ENCODE measurements at places on chromosomes 5 and 9.
A peak's percentile ranks its signal among the peaks of the same experiment; 100 is the strongest.

DNA sequence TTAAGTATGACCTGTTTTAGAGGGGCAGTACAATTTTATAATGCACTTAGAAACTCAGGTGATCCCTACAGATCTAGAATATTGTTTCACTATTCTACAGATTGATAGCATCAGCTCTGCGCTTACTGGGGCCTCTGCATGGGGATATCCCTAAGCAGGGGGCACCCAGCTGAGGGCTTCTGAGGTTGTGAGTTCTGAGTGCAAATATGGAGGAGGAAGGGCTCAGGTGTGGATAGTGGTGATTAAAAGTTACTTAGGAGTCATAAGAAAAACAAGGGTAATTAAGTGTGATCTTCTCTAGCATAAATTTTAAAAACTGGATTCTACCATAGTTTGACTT lies 274.4 kb downstream of the EFNA5 start:
- no peak for DNase-seq

- DNase-seq: no peak
These were observed 76.9 kb upstream of the IL17B start for GRCh38 chr5:149455889-149456409.

DNA sequence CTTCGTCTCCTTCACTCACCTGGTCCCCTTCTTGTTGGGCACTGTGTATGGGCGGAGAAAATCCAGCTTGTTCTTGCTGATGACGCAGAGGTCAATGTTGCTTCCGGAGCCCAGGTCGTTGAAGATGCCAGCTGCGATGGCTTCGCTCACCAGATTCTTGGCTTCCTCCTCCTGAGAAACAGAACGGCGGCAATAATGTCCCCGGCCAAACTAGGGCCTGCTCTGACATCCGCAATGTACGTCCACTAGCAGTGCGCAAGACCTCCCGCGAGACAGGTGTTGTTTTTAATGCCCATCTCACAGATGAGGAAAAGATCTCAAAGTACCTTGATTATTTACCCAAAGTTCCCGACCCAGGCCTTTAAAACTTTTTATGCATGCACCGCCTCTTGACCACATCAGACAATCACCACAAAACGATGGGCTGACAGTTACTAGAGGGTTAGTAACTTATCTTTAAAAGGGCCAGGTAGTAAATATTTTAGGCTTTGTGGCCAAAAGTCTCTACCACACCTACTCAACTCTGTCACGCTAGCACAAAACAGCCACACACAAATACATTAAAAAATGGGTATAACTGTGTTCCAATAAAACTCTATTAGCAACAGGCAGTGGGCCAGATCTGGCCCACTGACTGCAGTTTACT lies 58.4 kb downstream of the PSMB7 start:
- DNase-seq: no peak

GRCh38 chr5:59893429-59894227 lies at the start of gene PDE4D:
Gene PDE4D (minus strand): TSS chr5:59893726.
- DNase-seq: no peak

GRCh38 chr9:14111696-14112095 lies 202.2 kb downstream of the NFIB start:
- no peak for DNase-seq

DNA sequence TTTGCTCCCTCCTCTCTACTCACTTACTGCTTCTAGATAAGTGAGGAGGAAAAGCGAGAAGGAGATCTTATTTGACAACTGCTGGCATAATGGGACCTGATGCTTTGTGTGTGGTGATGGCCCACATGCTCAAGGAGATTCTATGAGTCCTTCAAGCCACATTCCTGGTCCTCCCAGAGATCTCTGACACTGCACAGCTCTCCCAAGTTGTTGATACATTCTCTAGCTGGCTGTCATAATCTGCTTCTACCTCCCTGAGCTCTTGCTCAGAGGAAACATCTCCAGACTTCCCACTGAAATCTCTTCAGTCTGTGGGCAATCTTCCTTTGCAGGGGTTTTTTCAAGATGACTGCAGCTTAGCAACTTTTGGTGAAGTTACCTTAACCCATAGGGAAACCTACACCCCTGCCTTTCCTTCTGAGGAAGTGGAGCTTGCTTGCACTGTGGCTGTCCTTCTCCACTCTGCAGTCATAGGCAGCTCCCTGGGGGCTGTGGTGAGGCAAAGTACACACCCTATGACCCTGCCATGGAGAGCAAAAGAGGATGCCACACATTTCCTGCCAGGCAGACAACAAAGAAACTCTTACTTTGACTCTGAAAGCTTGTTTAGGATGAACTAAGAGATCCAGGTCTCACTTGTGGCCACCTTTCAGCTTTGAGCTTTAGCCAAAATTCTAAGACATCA lies 163.8 kb downstream of the TMEM38B start:
- no peak for DNase-seq

- DNase-seq: no peak
These were observed 412.5 kb upstream of the POU5F2 start for GRCh38 chr5:94153736-94154450.

- no peak for DNase-seq
These were observed 486.8 kb downstream of the PSAT1 start for GRCh38 chr9:78783743-78784142.

DNA sequence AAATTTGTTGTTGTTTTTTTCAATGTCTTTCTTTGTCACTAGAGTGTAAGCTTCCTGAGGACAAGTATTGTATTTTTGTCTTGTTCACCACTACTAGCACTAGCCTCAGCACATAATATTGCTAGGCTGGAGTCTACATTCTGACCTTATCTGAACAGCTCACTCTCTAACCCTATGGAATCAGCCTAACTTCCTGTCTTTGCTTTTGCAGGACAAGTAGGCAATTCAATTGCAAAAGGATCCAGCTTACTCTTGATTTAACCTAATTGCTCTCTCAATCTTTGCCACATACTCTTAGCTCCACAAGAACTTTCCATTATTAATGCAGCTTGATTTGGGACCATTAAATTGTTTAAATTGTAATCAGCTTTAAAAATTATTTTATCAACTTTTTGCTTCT lies 308.5 kb downstream of the MAN2A1 start:
- no peak for DNase-seq

DNA sequence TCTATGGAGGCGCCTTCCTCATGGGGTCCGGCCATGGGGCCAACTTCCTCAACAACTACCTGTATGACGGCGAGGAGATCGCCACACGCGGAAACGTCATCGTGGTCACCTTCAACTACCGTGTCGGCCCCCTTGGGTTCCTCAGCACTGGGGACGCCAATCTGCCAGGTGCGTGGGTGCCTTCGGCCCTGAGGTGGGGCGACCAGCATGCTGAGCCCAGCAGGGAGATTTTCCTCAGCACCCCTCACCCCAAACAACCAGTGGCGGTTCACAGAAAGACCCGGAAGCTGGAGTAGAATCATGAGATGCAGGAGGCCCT lies 3.2 kb downstream of the CEL start:
- no peak for DNase-seq

DNA sequence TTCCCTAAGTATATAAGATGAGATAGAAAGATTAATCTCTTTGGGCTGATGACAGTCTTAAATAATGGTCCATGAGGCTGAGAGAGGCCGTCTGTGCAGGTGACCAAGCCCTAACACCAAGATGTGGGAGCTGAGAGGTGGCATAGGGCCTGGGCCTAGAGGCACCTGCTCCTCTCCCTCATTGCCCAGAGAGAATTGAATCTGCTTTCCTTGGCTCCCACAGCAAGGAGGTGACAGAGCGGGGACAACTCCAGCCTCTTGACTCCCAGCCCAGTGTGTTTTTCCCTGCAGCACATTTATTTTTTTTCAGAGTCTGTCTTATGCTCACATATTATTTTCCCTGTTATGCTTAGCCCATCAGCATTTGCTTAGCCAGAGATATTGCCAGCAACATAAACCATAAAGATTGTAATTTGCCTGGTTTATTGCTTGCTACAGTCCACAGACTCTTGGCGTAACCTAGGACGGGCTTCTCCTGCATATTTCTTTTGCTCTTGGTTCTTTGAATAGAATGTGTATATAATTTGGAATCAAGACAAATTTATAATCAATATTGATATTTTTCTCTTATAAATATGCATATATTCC lies 105.6 kb downstream of the NTRK2 start:
- no peak for DNase-seq

GRCh38 chr5:76732405-76733048 lies 16.6 kb downstream of the F2R start:
- no peak for DNase-seq

- DNase-seq: no peak
These were observed 32.9 kb downstream of the STXBP1 start for GRCh38 chr9:127644943-127645342.

GRCh38 chr9:124723352-124723751 lies 47.8 kb downstream of the NR6A1 start:
- DNase-seq: no peak

DNA sequence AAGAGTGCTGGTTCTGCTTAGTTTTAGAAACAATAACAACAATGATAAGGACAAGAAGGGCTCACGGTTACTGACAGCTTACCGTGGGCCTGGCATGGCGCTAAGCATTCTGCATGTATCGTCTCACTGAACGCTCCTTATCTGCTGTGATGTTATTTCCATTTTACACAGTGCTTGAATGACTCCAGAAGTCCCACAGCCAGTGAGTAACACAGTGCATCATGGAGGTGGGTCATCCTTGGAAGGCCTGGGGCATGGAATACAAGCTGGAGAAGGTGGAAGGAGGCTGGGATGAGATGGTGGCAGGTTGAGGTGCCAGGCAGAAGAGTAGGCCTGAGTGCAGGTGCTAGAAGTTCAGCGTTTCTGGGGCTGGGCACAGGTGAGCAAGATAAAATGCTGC lies 36.5 kb upstream of the FAT2 start:
- DNase-seq: no peak

DNA sequence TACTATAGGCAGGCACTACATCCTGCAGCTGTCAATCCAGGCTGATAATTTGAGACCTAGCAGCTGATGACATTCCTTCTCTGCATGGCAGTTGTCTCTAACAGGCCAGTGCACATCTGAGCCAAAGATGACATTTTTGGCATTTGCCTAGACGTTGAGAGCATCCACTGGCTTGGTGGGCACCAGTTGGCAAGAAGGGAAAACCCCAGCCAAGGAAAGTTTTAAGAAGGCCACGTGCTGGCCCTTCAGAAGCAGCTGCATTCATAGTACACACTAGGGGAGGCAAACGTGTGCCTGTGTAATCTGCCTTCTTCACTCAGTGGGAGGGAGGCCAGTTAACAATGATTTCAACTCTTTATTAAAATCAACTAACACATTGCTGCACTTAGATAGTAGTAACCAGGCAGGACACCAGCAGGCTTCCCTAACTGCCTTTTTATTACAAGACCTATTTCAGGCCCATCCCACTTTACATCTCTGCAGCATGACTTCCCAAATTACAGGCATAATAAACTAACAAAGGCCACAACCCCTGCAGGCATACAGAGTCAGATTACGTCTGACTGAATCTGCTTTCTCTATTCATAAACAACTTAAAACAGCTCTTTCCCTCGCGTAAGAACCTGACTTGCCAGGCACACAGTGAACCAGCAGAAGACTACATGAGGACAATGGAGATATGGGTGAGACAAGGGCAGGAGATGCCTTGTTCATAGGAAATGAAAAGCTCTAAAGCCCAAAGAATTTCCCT lies 576.3 kb downstream of the PDE4D start:
- DNase-seq: no peak

GRCh38 chr9:93451849-93452709 lies 594 bp downstream of the FAM120A start:
- DNase-seq: peak; percentile 15

DNA sequence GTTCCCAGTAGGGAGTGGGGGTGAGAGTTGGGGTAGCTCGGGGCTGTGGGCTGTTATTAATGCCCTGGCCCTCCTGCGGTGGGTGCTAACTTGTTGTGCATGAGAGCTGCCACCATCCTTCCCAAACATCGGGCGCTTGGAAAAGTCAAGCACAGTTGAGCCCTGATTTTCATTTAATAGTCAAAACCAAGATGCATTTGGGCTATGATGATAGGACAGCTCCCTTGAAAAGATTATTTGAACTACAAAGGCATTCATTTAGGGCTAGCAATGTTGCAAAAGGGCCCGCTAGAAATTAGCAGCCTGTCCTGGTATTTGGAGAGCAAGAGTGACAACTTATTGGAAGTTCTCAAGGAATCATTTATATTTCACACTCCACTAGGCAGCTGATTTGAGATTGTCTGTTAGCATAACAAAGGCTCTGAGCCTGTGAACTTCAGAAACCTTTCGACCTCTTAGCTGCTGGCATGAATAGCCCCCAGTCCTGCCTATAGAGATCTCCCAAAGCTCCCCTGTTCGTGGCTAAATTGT lies 128.2 kb upstream of the TMEM161B start:
- no peak for DNase-seq

DNA sequence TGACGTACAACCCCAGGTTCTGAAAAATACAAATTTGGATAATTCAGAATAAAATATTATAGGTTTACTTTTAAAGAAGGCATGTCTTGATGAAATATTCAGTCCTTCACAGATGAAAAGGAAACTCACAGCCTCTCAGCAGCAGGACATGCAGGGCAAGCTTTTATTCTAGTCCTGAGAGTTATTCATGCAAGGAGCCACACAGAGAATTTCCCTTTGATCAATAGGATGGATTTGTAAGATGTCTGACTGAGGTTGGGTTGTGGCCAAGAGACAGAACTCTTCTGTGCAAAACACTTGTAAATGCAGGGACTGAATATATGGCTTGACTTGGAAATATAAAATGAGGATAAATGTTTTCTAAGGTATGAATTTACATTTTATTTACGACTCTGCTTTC lies 48.8 kb upstream of the TBCA start:
- no peak for DNase-seq

- no peak for DNase-seq
These were observed 29.1 kb downstream of the DAP start for GRCh38 chr5:10731913-10732312.

- DNase-seq: no peak
These were observed 964 bp downstream of the HTR4 start for GRCh38 chr5:148653291-148653835.

GRCh38 chr5:7395432-7395946 lies 449 bp upstream of the ADCY2 start:
- no peak for DNase-seq

- peak; percentile 54 for DNase-seq
These were observed 861 bp downstream of the UBQLN1 start for GRCh38 chr9:83706676-83707517.

- DNase-seq: no peak
These were observed 234.5 kb upstream of the TRPM3 start for GRCh38 chr9:71355884-71356283.

GRCh38 chr9:128411364-128412119 lies 9.1 kb upstream of the CERCAM start:
- no peak for DNase-seq

GRCh38 chr9:135887021-135887507 lies 20.3 kb downstream of the CAMSAP1 start:
- DNase-seq: no peak

All from stimulated activated CD8-positive, alpha-beta memory T cell treated with anti-CD3 and anti-CD28 coated beads, Interleukin-12 subunit alpha, Interleukin-12 subunit beta, amount 100 ng/mL, for 4 hours (primary cell).